Stimulated activated memory B cell treated with anti-CD40 and anti-IgM and Interleukin-4, amounts not matched to agents 10 μg/mL and 1 μg/mL and 100 μg/mL, for 72 hours (primary cell): ENCODE measurements at places on chromosomes 4 and X.

GRCh38 chr4:172270397-172270796, 457.2 kb downstream of the GALNTL6 start:
- H3K4me3 ChIP-seq = no peak overlapping the region
- H3K36me3 ChIP-seq = no peaks in the 10 kb centered on the region
- no peaks in the 10 kb centered on the region for H3K27me3 ChIP-seq
- H3K4me1 ChIP-seq = no peaks in the 10 kb centered on the region
- no peak for ATAC-seq

DNA sequence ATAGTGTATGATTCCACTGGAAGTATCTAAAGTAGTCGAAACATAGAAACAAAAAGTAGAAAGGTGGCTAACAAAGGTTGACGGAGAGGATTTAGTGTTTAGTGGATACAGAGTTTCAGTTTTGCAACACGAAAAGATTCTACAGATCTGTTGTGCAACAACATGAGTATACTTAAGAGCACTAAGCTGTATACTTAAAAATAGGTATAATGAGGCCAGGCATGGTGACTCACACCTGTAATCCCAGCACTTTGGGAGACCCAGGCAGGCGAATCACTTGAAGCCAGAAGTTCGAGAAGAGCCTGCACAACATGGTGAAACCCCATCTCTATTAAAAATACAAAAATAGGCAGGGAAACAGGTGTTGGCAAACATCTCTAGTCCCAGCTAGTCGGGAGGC, 7.9 kb upstream of the ATRX start:
- no peaks in the 10 kb centered on the region for H3K4me1 ChIP-seq
- no peak overlapping the region for H3K27ac ChIP-seq
- H3K4me3 ChIP-seq = no peak overlapping the region
- no peaks in the 10 kb centered on the region for H3K27me3 ChIP-seq

DNA sequence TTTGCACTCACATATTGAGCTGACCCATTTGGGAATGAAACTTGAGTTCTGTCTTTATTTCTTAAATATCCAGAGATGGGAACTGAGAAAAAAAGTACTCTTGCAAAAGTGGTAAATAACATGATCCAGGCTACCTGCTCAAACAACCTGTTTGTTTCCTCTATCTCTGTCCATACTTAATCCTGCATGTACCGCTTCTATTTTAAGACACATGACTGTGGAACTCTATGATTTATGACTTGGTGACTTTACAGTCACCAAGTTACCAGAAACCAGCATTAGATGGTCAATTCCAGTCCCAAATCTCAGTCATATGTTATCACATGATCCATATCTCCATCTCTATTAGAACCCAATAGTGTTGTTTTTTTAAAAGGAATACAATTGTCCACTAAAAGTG, 606.7 kb downstream of the EPHA5 start:
- H3K27me3 ChIP-seq = no peaks in the 10 kb centered on the region
- H3K4me3 ChIP-seq = no peak overlapping the region
- no peak for ATAC-seq
- H3K27ac ChIP-seq = no peak overlapping the region

DNA sequence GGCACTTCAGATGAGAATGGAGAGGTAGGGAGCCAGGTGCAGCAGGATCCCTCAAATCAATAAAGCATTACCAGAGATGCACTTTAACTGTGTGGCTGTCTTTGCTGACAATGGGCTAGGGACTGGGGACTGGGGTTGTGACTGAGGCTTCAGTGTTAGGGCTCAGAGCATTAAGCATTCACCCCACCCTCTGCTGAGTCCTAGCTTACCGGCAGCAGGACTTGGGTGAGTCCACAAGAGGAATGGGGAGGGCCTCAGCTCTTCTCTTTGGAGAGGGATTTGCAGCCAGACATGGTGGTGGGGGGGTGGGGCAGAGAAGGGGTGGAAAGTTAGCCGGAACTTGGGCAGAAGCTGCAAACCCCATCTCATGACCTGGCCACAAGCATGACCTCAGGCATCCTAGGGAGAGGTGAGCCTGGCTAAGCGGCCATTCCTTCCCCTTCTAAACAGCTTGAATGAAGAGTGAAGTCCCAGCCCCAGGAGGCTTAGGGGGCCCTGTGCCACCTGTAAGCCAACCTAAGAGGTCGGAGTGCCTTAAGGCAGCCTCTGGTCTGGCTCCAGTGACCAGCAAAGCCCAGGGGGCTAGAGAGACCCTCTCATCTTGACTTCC, 78.4 kb downstream of the STARD8 start:
- H3K4me1 ChIP-seq = no peaks in the 10 kb centered on the region
- H3K27me3 ChIP-seq = no peaks in the 10 kb centered on the region
- ATAC-seq = no peak
- no peaks in the 10 kb centered on the region for H3K36me3 ChIP-seq
- no peak overlapping the region for H3K27ac ChIP-seq
- H3K4me3 ChIP-seq = no peak overlapping the region

DNA sequence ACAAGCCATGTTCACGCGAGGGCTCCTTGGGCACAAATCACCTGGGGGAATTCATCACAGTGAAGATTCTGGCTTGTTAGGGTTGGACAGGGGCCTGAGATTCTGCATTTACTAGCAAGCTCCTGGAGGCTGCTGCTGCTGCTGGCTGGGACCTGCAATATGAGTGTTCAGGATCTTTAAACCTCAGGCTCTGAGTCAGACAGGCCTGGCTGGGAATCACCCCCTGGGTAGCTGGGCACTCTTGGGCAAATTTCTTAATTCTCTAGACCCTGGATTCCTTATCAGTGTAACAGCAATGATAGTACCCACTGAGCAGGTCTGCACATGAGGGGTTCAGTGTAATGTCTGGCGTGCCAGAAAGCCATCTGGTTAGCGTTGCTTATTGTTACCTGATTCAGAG, 101.5 kb downstream of the DHX15 start:
- H3K4me1 ChIP-seq = no peaks in the 10 kb centered on the region
- ATAC-seq = no peak
- H3K4me3 ChIP-seq = no peak overlapping the region
- no peaks in the 10 kb centered on the region for H3K36me3 ChIP-seq
- no peak overlapping the region for H3K27ac ChIP-seq
- peaks cover 53% of the 10 kb centered on the region for H3K27me3 ChIP-seq

DNA sequence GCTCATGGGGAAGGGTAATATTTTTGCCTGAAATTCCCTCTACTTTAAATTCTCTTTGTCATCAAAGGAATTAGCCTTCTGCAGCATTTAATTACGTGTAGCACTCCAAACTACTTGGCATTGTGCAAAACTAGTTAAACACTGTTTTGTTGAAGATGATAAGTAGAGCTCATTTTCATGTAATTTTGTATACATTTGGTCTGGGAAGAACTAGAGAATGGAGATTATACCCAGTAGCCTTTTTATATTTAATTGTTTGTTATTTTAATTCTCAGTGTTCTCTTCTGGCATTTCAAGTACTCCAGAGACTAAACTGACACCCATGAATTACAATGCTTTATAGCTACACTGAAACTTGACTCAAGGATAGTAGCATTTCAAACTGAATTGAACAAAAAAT, 211.5 kb upstream of the SMIM31 start:
- H3K36me3 ChIP-seq = no peaks in the 10 kb centered on the region
- H3K4me3 ChIP-seq = no peak overlapping the region
- H3K27me3 ChIP-seq = no peaks in the 10 kb centered on the region
- H3K27ac ChIP-seq = no peak overlapping the region
- no peak for ATAC-seq
- no peaks in the 10 kb centered on the region for H3K4me1 ChIP-seq

GRCh38 chr4:92104506-92104905, 199.3 kb upstream of the GRID2 start:
- H3K27me3 ChIP-seq = no peaks in the 10 kb centered on the region
- H3K4me3 ChIP-seq = no peak overlapping the region
- no peak for ATAC-seq
- H3K36me3 ChIP-seq = no peaks in the 10 kb centered on the region
- no peak overlapping the region for H3K27ac ChIP-seq

- H3K4me1 ChIP-seq = no peaks in the 10 kb centered on the region
- ATAC-seq = no peak
- no peak overlapping the region for H3K27ac ChIP-seq
- peaks cover under 1% of the 10 kb centered on the region for H3K27me3 ChIP-seq
- no peaks in the 10 kb centered on the region for H3K36me3 ChIP-seq
- H3K4me3 ChIP-seq = no peak overlapping the region
These were observed 34.6 kb upstream of the SFRP2 start for GRCh38 chr4:153823483-153823882.

- no peak for ATAC-seq
- no peaks in the 10 kb centered on the region for H3K27me3 ChIP-seq
- no peak overlapping the region for H3K4me3 ChIP-seq
- no peak overlapping the region for H3K27ac ChIP-seq
- no peaks in the 10 kb centered on the region for H3K36me3 ChIP-seq
- no peaks in the 10 kb centered on the region for H3K4me1 ChIP-seq
These were observed 54.7 kb upstream of the EPHA5 start for GRCh38 chr4:65724973-65725372.

- peak overlapping the region; percentile 69 for H3K27ac ChIP-seq
- no peaks in the 10 kb centered on the region for H3K36me3 ChIP-seq
- H3K27me3 ChIP-seq = no peaks in the 10 kb centered on the region
- H3K4me3 ChIP-seq = peak overlapping the region; percentile 36
- peaks cover 35% of the 10 kb centered on the region for H3K4me1 ChIP-seq
These were observed 18.8 kb upstream of the VSIG1 start for GRCh38 chrX:108025954-108026600.

DNA sequence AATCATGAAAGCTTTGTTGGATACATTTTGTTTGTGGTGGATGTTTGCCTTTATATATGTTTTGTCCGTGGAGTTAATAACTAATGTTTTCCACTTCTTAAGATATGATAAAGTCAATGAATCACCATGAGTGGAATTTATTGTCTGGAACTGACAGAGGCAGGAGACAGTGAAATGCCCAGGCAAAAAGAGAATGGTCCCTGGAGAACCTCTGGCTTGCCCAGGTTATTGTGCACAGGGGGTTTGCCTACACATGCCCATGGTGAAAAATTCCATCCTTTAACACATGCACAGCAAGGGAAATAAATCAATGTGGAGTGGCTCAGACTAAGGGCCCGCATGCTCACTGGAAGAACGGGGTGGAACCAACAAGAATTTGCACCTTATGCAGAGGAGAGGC, 964.3 kb upstream of the GRIA3 start:
- no peak for ATAC-seq
- no peaks in the 10 kb centered on the region for H3K4me1 ChIP-seq
- no peak overlapping the region for H3K4me3 ChIP-seq
- H3K36me3 ChIP-seq = no peaks in the 10 kb centered on the region
- H3K27ac ChIP-seq = no peak overlapping the region

- ATAC-seq = peak; percentile 12
- peaks cover 8% of the 10 kb centered on the region for H3K27me3 ChIP-seq
- no peak overlapping the region for H3K27ac ChIP-seq
- H3K4me1 ChIP-seq = no peaks in the 10 kb centered on the region
These were observed 16.1 kb upstream of the CXCL3 start for GRCh38 chr4:74054483-74055047.

- no peaks in the 10 kb centered on the region for H3K27me3 ChIP-seq
- peaks cover 68% of the 10 kb centered on the region for H3K36me3 ChIP-seq
- no peak overlapping the region for H3K27ac ChIP-seq
- H3K4me1 ChIP-seq = peaks cover 45% of the 10 kb centered on the region
- no peak overlapping the region for H3K4me3 ChIP-seq
These were observed 48.7 kb downstream of the ATP10D start for GRCh38 chr4:47533689-47534347.
